ENCODE measurements at places on chromosomes 11 and 22.

DNA sequence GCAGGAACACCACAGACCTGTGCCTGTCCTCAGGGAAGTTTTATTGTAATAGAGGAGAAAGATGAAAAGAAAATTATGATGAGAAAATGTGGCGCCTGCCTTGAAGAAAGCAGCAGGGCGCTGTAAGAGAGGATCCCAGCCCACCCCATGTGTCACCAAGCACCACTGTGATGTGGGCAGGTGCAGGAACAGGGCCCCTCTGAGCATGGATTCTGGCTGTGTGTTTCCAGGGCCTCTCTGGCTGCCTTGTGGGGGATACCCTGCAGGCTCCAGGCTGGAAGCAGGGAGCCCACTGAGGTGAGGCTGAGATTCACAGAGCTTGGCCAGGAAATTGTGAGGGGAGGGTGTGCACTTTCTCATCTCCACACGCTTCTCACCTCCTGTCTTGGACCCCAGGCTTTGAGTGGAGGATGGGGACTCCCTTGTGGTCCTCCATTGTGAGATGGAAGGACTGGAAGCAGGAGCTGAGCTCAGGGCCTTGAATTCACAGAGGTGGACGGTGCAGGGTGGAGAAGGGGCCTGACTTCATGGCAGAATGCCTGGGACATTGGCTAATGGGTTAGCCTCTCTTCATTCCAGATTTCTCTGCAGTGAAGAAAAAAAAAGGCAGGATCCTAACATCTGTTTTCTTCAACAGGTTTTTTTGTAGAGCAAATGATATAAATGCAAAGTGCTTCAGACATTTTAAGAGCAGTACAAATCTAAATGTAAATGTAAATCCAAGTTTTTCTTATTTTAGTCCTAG is 246.6 kb upstream of the B3GAT1 start:
- DNase-seq: no peak

DNA sequence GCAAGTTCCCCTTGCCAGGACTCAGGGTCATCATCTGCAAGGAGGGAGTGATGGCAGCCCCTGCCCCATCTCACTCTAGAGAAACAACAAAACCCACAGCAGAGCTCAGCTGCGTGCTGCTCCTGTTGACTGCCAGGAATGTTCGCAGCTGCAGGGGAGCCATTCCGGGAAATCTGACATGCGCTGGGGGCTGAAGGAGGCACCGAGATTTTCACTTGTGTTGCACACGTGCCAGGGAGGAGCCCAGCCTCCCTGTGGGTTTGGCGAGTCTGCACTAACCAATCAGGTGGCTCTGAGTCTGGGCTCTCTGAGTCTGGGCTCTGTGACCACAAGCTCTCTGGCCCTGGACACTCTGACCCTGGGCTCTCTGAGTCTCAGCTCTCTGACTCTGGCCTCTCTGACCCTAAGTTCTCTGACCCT is 10.5 kb downstream of the FGF3 start:
- no peak for DNase-seq

GRCh38 chr11:65968600-65969482 is 7.3 kb downstream of the SART1 start:
- no peak for DNase-seq

- no peak for DNase-seq
These were observed 13.1 kb downstream of the OR10W1 start for GRCh38 chr11:58254936-58255335.

GRCh38 chr11:97722721-97723120 is 1298.0 kb upstream of the CNTN5 start:
- no peak for DNase-seq

DNA sequence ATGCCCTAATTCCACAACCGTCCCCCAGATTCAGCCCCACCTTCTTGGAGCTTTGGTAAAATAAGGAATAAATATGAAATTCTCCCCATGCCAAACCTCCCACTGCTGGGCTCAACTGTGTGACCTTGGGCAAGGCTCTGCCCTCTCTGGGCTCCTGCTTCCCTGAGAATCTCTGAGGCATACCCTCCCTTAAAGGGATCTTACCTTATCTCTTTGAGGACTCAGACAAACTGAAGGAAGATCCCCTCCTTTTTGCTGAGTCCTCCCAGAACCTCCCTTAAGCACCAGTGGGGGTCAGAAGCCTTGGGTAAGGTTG is 2.7 kb downstream of the CD248 start:
- no peak for DNase-seq

DNA sequence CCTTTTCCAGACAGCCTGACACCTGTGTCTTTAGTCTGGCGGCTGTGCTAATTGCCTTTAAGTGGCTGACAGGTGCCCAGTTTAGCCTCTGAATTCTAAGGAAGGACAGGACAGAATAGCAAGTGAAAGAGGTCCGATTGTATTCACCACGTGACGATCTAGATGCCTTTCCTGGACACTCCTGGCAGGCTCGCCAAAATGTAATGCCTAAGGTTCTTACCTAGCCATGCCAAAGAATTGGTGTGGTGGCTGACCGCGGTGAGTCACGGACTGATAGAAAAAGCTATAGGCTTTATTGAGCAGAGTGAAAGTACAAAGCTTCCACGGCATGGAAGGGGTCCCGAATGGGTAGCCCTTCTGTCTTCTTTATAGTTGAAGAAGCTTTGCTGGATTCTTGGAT is 26.7 kb downstream of the ANKRD42 start:
- no peak for DNase-seq

GRCh38 chr11:766106-766935 is 11.0 kb downstream of the GATD1 start:
- DNase-seq: no peak

DNA sequence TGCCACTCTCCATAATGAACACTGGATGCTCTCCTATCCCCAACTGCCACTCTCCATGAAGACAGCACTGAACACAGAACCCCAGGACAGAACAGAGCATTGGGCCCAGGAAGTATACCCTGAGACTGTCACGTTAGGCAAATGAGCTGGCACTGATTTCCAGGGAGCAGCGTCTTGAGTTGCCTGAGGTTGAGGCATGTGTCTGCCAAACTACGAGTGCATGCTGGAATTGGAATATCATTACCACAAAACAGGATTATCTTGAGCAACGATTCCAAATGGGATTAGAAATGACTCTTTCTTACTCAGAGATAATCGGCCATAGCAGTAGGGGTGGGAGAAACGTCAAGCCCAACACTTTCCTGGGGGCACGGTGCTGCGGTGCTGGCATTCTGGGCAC is 39.9 kb downstream of the CLPB start:
- no peak for DNase-seq

- DNase-seq: no peak
These were observed 49.8 kb downstream of the DCUN1D5 start for GRCh38 chr11:103042161-103042560.

GRCh38 chr22:48955351-48956311 is 872.0 kb downstream of the BRD1 start:
- DNase-seq: no peak

DNA sequence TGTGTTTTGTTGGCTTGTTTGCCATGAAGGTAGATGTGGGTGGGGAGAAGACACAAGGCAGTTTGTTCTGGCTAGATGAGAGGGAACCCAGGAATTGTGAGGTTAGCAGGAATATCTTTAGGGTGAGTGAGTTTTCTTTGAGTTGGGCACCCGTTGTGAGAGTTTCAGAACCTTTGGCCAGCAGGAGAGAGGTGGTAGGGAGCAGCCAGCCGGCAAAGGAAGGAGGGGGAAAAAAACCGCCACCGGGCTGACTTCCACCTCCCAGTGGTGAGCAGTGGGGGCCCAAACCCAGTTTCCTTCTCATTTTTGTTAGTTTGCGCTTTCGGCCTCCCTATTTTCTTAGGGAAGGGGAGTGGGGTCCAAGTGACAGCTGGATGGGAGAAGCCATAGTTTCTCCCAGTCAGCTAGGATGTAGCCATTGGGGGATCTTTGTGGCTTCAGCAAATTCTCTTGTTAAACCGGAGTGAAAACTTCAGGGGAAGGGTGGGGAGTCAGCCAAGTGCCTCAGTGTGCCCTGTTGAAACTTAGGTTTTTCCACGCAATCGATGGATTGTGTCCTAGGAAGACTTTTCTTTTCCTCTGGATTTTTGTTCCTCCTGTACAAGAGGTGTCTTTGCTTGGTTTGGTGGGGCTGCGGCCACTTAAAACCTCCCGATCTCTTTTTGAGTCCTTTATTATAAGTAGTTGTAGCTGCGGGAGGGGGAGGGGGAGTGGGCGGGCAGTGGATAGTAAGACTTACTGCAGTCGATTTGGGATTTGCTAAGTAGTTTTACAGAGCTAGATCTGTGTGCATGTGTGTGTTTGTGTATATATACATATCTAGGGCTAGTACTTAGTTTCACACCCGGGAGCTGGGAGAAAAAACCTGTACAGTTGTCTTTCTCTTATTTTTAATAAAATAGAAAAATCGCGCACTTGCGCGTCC is 1.1 kb upstream of the GCAT start:
- no peak for DNase-seq

GRCh38 chr11:122598971-122599370 is 56.6 kb upstream of the UBASH3B start:
- no peak for DNase-seq

- no peak for DNase-seq
These were observed 53.3 kb downstream of the FAT3 start for GRCh38 chr11:92277871-92278270.
